HFFc6 (cell line): ENCODE measurements at places on chromosomes 12 and 14. TPM values are rescaled to one million over a fixed set of nuclear protein-coding genes. Genes with fewer than 3 reads are reported as not detected.

DNA sequence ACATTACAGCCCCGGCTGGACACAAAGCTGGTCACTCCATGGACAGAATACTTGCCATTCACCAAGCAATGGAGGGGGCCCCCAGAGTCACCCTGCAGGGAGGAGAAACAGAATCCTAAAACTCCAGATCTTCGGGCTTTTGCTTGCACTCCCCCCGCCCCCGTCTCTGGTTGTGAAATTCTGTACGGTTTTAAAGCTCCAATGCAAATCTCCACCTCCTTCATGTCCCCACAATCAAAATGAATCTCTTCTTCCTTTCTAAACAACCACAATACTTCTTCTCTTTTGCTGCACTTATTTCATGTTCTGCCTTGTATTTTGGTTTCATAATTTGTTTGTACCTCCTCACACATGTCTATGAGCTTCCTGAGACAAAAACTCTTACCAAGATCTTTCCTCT lies 5.8 kb upstream of the BIN2 start:
- DNase-seq, result no peak

DNA sequence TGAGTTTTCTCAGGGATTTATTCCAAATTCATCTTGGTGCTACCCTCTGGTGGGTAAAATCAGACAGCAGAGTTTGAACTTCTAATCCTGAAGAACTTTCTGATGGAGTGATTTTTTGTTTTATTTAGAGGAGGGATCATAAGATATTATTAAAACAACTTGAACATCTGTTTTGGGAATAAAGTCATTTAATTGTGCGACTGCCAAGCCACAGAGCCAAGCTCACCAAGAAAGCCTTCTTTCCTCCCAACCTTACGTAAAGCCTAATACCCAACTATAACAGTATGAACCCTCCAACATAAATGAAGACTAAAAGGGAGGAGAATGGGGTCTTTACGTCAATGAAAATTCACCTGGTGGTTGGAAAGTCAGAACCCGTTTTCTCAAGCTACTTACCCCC lies 205.5 kb upstream of the IGF1 start:
- no peak for DNase-seq

DNA sequence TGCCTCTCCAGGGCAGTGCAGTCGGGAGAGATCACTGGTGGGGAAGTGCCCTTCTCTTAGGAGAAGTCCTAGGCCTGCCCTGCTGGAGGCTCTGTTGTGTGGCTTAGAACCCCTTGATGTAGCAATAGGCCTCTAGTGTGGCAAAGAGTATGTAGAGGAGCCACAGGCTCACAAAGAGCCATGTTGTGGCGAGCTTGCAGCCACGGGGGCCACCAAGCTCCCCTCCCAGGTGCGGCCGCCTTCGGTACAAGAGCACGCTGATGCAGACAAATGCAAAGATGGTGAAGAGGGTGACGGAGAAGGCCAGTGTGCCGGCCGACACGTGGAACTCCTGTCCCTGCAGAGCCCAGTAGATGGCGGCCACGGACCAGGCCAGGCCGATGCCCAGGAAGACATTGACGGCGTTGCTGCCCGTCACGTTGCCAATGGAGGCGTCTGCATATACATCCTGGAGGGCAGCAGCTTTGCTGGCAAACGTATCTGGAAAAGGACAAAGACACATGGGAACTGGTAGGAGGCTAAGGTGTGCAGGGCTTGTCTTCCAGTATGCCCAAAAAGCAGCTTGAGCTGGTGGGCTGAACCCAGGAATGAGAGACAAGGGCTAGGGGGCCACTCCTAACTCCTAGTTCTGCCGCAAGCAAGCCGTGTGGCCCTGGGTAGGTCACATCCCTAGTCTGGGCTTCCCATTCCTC lies 142.8 kb downstream of the SLC8A3 start:
- DNase-seq, result peak; percentile 61

DNA sequence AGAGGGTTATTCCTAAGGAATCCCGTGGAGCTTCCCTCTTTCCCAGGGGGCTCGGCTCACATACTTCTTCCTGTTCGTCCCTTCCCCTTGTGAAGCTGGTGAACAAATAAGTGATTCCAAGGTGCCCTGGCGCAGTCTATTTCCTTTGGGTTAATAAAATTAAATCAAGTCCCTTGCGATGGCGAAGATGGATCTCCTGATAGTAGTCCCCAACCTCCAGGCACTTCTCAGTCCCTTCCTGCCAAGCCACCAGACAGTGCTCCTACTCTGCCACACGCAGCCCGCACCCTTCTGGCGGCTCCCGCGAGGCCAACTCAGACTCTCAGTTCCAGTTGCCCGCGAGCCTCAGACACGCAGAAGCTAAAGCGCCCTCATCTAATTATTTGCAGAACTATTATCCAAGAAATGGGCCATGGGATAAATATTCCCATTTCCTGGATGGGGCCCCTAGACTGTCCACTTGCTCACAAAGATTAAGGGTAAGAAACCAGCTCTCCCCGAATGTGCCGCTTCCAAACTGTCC lies 2.4 kb upstream of the SIX6 start:
- DNase-seq, result no peak

DNA sequence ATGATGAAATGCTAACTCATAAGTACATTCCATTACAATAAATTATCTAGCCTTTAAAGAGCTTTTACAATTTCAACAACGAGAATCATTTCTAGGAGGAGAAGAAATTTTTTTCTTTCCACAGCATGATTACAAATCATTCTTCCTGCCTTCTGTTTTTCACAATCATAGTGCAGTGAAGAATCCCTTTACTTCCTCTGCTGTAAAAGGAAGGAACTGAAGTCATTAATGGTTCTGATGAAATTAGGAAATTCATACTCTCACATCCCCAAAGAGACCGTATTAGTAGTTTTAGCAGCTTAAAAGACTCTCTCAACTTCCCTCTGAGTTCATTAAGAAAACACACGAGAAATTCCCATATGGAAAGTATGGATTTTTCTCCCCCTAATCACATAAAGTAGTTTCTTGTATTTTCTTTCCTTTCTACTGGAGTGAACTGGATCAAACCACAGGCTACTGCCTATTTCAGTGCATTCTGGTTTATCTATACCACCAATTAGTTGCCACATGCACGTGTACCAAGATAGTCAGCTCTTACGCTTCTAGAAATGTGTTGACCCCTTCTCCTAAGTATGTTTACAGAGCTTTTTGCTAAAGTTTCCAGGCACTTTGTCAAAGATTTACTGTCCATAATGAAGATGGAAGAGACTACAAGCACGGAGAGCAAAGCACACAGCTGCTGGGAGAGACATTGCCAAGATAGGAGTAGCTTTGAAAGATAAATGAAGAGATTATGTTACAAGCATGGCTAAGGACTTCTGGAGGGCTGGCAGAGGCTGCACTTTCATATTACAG lies 58.9 kb upstream of the KITLG start:
- peak; percentile 25 for DNase-seq

DNA sequence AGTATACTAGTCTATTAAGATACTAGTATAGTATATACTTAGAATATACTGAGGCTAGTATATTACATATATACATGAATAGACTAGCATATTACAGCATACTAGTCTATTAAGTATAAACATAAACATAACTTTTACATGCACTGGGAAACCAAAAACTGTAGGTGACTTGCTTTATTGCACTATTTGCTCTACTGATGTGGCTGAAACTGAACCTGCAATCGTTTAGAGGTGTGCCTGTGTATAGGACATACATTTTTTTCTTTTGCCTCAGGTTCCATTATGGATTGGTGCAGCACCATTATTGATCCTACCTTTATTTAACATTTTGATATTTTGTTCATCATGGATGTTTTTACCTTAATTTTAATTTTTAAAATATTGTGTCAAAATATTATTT lies 143.2 kb upstream of the RGS6 start:
- DNase-seq, result no peak

DHRS1 gene
- total RNA-seq, result 34.5 to 42.0 TPM (median 40.2 TPM) in 3 replicates

TAS2R8 gene
- total RNA-seq, result not detected in 3 replicates

COQ10A gene
- 7.8 and 10.7 TPM in 2 replicates for total RNA-seq
